Activated naive CD4-positive, alpha-beta T cell (primary cell): ENCODE measurements at places on chromosomes 12 and 14.

DNA sequence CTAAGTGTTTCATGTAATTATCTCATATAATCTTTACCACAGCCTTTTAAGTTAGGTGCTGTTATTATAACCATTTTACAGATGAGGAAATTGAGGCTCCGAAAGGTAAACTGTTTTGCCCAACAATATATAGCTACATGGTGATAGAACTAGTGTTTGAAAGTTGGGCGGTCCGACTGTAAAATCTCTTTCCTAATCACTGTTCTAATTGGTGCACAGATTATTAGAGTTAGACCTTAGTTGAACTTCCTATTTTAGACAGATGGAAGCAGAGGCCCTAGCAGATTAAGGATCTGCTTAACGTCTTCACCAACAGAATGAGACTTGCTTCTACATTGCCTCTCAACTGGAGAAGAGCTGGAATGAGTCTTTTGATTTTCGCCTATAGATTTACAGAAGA lies 30.0 kb upstream of the DUSP6 start:
- no peak for DNase-seq

DNA sequence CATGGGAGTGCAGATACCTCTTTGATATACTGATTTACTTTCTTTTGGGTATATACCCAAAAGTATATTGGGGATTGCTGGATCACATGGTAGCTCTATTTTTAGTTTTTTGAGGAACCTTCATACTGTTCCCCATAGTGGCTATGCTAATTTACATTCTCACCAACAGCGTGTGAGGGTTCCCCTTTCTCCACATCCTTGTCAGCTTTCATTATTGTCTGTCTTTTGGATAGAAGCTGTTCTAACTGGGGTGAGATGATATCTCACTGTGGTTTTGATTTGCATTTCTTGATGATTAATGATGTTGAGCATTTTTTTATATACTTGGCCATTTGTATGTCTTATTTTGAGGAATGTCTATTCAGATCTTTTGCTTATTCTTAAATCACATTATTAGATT lies 44.1 kb upstream of the JDP2 start:
- DNase-seq: no peak

GRCh38 chr14:81686512-81686911 lies 152.9 kb upstream of the SEL1L start:
- DNase-seq: no peak

GRCh38 chr14:100454437-100454836 lies 131.3 kb downstream of the SLC25A47 start:
- no peak for DNase-seq

- no peak for DNase-seq
Observed at GRCh38 chr12:95100264-95101190, 27.1 kb upstream of the NR2C1 start.

DNA sequence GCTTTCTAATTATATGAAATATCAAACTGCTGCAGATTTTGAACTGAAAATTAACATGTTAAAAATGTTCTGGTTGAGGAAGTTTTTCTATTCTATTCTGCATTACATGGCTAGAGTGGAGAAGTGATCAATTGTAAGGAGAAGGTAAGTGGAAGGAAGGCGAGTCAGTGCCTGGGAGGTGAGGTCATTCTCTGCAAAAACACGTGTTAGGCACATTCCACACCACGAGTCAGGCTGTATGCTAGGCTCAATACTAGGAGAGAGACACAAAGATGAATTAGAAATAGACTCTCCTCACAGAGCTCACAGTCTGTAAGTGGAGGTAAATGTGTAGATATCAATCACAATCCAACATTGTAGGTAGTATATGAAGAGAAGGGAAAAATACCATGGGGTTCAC lies 194.1 kb downstream of the NOVA1 start:
- no peak for DNase-seq

GRCh38 chr12:108146035-108146893 lies 17.2 kb downstream of the WSCD2 start:
- DNase-seq: no peak

DNA sequence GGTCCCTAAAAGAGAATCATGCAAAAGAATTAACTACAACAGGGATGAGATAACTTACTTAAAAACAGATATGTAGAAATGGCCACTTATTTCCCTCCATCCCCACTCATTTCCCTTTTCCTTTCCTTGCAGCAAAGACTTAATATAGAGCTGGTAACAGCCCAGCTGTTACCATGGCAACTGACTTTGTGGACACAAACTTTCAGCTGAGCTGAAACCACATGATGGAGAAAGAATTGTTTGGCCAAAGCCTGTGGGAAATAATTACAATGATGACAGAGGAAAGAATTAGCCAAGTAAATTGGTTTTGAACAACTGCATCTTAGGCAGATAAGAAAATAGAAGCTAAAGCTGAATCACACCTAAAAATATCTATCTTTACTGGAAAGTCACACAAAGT lies 364.9 kb downstream of the GALC start:
- no peak for DNase-seq

DNA sequence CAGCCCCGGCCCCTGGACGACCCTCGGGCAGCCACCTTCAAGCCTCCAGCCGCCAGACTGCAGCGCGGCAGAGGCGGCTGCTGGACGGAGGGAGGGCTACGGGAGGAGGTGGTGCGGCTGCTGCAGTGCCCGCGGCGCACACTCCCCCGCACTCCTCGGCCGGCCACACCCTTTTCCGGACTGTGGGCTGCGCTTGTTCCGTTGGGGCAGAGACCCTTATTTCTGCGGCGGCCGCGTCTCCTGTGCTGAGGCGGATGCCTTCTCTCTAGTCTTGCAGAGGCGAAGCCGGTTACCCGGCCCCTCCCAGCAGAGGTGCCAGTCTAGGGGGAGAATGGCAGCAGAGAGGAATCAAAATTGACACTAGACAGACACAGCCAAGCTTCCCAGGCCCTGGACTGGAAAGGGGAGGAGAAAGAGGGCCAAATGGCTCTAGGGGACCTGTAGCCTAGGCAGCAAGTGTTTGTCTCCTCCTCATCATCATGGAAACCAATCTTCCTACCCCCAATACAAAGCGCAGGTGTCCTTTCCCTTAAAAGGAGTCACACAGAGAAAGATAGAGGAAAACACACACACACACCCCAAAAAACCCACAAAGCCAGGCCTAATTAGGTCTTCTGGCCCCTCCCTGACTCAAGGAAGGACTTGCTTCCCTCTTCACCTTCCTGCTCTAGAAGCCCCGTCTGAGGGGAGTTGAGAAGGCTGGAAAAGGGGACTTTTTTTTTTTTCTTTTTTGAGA lies 1.3 kb downstream of the ESYT1 start:
- DNase-seq: peak; percentile 24

GRCh38 chr14:20781803-20782202 lies 735 bp downstream of the RNASE6 start:
- no peak for DNase-seq

DNA sequence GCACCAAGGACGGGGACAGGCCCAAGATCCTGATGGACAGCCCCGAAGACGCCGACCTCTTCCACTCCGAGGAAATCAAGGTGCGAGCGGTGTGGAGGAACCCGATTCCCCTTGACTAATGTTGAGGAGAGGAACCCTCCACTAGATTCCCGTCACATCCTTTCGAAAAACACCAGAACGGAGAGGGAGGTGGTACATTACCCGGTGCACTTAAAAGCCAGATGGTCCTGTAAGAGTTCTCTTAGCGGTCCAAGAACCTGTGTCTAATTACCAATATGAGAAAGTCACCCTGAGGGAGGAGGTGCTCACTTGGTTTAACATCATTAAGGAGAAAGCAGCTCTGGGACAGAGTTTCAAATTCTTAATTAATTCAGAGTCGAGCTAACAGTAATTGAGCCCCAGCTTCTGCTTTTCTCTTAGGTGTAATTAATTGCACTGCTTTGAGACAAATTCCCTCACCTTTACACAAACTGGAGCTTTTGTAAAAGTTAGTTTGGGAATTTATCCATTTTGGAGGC lies 450 bp downstream of the PRKAB1 start:
- no peak for DNase-seq
